GM03348 (cell line): ENCODE measurements at places on chromosomes 7 and 10.
A peak's percentile ranks its signal among the peaks of the same experiment; 100 is the strongest.

GRCh38 chr7:37395618-37396259, 52.9 kb downstream of the ELMO1 start:
- no peak for DNase-seq

DNA sequence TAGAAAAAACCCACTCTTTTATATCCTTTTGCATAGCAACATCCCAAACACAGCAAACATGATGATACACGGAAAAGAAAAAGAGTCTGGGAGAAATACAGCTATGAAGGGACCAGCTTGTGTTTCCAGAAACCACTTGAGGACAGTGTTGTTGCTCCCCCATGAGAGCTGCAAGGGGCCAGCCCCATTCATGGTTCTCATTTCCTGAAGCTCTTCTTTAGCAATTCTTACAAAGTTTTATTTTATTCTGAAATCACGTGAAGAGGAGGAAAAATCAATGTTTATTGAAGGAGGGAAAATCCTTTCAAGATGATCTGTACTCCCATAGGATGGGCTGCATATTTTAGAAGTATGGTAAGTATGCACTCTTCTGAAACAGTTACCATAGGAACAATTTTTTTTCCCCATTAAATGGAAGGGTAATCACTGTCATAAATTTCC, 17.5 kb upstream of the PRTFDC1 start:
- DNase-seq, result peak; percentile 37

DNA sequence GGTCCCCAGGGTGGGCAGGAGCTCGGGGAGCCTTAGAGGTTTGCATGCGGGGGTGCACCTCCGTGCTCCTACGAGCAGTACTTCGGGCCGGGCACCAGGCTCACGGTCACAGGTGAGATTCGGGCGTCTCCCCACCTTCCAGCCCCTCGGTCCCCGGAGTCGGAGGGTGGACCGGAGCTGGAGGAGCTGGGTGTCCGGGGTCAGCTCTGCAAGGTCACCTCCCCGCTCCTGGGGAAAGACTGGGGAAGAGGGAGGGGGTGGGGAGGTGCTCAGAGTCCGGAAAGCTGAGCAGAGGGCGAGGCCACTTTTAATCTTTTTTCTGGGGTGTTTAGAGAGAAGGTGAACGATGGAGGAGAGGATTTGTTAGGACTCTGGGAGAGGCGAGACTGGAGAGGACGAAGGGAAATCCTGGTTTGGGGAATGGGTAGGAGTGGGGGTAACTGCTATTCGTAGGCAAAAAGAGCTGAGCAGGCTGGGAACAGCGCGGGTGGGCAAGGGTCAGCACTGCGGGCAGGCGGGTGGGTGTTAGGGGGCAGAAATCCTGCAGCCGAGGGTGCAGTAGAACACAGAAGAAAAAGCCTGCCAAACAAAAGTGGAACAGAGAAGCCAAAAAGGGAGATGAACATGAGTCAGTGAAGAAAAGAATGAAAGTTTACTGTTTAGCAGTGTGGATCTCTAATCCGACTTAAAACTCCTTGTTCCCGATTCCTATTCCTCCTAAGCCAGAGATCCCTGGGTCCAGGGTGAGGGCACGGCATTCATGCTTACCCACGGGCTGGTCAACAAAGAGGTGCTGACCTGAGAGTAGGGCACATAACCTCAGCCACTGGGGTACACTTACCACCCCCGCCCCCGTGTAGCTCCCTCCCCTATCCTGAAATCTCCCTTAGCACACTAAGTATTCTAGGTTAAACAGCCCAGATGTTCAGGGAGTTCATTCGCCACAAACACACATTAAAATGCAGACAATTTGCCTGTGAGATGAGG, 26.9 kb downstream of the PRSS2 start:
- DNase-seq, result peak; percentile 25

DNA sequence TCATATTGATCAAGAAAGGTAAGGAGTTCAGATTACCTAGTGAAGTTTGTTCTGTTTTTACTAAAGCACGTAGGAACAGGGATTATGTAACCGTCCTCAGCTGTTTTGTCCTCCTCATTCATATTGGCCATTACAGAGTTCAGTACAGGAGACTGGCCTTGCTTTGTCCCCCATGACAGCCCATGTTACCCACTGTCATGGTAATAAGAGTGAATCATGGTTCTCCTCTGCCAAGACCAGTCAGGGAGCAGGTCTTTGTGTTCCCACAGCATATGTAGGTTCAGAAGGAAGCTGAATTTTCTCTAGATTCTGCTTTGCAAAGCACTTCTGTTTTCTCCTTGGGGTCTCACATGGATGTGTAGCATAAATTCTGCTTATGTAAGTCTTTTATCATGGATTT, 106.2 kb upstream of the GPR141 start:
- no peak for DNase-seq

GRCh38 chr10:36183056-36183455, 541.0 kb upstream of the FZD8 start:
- no peak for DNase-seq

DNA sequence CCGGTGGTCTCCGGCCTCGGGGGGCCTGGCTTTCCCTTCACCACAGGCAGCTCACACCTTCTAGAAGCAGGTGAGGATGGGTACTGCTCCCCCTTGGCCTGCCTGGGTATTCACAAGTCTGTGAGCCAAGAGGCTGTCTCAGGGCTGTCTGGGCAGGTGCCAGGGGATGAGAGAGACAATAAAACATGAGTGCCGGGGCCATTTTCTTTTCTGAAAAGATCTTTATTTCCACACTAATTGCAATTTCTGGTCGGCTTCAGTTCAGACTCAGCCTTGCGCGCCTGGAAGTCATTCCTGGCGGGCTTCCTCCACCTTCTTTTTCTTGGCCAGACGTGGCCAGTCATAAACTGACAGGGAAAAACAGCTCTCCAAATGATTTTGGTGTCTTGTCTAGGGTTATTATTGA, 171.2 kb downstream of the ARHGAP12 start:
- no peak for DNase-seq

DNA sequence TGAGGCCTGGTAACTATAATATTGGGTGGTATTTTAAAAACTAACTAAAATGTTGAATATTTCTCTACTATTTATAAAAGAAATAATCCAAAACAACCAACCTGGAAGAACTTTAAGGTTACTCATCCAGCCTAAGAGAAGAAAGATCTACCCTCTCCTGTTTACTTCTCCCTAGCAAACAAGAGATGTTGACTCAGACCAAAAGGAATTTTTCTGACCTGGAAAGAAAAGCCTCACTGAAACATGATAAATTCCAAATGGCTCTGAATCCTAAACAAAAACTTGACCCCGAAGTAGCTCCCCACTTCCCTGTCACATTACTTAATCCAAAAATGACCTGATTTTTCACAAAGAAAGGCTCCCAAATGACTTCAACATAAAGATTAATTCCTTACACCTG, 101.2 kb downstream of the PARD3 start:
- DNase-seq, result peak; percentile 23

GRCh38 chr10:92695679-92696605, 6.2 kb downstream of the HHEX start:
- peak; percentile 81 for DNase-seq

DNA sequence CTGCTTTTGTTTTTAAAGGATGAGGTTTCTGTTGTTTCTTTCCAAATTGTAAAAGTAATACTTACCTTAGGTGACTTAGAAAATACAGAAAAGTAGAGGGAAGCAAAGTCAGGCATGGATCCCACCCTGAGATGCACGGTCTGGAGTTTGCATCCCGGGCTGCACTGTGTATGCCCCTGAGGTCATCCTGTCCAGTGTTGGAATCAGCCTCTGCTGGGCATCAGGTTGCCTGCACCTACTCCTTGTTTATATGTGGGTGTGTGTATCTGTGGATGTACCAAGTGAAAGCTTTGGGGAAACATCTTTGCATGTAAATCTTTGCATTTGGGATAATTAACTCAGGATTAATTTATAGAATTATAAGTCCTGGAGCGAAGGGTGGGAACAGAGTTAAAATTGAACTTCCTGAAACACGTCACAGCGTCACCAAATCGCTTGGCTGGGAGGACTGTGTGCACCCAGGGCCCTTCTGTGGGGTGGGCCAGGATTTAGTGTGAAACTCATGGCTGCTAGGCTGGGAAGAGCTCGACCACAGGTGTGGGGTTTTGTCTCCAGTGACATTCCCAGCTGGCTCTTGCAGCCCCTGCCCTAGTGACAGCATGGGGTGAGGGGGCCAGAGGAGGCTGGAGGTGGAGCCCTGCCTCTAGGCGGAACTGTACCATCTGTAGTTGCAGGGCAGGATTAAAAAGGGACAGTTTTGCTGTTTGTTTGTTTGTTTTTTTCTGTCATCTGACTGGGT, 27.9 kb downstream of the GTF2IRD1 start:
- DNase-seq, result no peak

GRCh38 chr7:100053215-100053614, 3.6 kb downstream of the ZSCAN21 start:
- DNase-seq, result peak; percentile 75

DNA sequence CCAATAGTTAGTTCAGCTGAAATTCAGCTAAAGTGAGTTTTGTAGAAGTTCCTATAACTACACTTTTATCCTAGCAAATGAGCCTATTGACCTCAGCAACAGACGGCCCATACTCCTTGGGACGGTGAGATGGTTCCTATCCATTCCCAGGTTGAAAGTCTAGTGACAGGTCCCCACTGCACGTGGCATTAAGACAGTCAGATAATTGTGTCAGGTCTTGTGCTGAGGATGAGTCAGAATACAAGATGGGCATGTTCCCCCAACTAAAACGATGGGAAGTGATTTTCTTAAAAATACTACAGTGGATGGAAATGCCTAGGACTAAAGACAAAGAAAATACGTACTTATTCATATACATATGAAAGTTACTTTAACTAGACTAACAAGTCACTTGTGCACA, 2.1 kb downstream of the CAV1 start:
- DNase-seq, result no peak

- peak; percentile 29 for DNase-seq
These were observed 1231.1 kb upstream of the CELF2 start for GRCh38 chr10:9786576-9786975.

DNA sequence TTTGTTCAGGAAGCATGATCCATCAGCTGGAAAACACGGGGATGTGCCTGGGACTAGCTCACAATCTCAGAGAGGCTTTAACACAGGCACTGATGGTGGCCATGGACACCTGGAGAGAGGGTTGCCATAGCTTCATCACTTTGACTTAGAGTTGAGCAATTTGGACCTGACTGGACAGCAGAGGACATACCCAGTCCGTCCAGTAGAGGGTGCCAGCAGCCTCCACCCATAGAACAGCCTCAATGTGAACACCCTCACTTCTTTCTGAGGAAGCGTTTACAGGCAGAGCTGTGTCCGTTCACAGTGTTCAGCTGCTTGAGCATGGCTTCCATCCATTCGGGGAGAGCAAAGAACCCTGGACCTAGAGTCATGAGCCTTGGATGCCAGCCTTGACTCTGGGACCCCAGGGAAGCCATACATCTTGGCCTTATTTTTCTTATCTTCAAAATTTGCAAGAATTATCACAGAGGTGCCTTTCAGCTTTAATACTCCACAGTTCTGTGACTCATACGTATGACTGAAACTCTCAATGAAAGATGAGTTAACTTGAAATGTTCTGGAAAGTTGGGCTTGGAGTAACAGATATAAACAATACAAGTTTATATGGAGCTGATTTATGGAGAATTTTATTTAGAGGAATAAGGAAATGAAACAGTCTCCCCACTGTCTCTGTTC, 302.9 kb upstream of the PODXL start:
- peak; percentile 91 for DNase-seq

- DNase-seq, result no peak
These were observed 98.5 kb downstream of the WDR11 start for GRCh38 chr10:120949609-120950031.

DNA sequence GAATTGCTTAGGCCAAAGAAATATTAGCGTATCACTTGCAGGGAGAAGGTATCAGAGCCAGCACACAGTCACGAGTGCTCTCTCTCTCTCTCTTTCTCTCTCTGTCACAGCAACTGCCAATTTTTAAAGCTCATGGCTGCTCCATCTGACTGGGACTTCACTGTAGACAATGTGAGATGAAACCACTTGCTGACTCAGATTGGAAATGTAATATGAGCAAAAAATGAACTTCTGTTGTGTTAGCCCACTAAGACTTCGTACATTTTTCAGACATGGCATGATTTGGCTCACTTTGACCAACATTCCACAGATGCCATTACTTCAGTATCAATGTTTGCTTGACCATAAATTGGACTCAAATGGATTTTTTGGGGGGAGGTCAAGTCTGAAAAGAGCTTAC, 68.1 kb downstream of the DGKB start:
- DNase-seq, result peak; percentile 48

DNA sequence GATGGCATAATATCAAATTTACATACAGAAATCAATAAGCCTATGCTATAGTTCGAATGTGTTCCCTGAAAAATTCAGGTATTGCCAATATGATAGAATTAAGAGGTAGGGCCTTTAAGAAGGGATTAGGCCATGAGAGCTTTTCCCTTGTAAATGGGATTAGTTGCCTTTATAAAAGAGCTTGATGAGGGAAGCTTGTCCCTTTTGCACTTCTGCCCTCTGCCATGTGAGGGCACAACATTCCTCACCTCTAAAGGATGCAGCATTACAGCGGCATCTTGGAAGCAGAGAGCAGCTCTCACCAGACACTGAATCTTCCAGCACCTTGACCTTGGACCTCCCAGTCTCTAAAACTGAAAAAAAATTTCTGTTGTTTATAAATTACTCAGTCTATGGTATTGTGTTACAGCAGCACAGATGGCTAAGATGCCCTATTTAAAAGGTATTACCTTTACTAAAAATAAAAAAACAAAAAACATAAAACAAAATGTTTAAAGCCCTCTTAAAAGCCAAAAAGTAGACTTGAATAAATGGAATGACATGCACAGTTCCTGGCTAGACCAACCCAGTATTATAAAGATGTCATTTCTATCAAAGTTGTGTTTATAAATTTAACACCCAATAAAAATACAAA, 909.6 kb downstream of the REEP3 start:
- no peak for DNase-seq

- peak; percentile 47 for DNase-seq
These were observed 6.5 kb downstream of the SAMD8 start for GRCh38 chr10:75117995-75118394.

DNA sequence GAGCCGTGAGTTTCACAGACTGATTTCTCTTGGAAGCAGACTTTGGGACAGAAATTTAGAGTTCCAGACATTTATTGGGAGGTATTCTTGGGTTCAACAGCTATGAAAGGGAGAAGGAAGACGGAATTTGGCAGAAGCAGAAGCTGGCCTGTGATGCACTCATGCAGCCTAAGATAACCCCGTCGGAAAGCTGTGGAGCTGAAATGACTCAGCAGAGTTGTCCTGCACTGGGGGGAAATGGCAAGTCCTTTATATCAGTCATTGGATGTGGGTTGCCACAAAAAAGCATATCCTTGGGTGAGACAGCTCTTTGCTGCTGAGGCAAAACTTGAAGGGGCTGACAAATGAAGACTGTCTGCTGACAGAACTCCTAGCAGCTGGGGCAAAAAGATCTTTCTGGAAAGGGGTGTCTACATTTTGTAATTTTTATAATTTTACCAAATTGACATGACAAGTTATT, 11.5 kb upstream of the MICU1 start:
- DNase-seq, result peak; percentile 65

DNA sequence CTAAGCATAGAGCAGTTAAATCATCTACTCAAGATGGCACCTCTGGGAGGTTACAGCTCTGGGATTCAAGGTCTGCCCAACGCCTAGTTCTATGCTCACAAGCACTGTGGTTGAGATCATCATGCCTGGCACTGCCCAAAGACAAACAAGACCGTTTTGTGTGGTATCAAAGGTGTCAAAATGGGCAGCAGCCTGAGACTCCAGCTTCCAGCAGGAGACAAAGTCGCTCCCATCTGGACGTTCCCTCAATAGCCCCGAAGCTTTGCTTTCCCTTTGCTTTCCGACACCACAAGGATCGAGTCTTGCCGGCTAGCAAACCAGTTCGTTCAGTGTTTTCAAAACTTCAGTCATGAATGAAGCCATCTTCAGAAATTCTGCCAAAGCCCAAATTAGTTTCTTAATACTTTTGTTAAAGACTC, 5.1 kb downstream of the HABP2 start:
- DNase-seq, result no peak
